Purkinje cell (primary cell): ENCODE measurements at places on chromosomes 16 and 17. TPM values are rescaled to one million over a fixed set of nuclear protein-coding genes. Genes with fewer than 3 reads are reported as not detected.

SYNRG gene
- polyA plus RNA-seq = 8.9 and 10.9 TPM in 2 replicates

SOCS7 gene
- 1.2 and 1.3 TPM in 2 replicates for polyA plus RNA-seq

C16orf96 gene
- polyA plus RNA-seq = not detected in 2 replicates

PLLP gene
- polyA plus RNA-seq = 0.55 and 1.4 TPM in 2 replicates

CCDC182 gene
- not detected in 2 replicates for polyA plus RNA-seq

CCL4L2 gene
- polyA plus RNA-seq = 1.2 TPM in 1 of 2 replicates, not detected in the other

DOC2A gene
- polyA plus RNA-seq = 2.3 and 11.0 TPM in 2 replicates

CDH8 gene
- polyA plus RNA-seq = 20.0 and 20.9 TPM in 2 replicates

SLFN12 gene
- 0.36 TPM in 1 of 2 replicates, not detected in the other for polyA plus RNA-seq

PPM1E gene
- 0.43 and 4.2 TPM in 2 replicates for polyA plus RNA-seq

PLCD3 gene
- 0.31 and 0.71 TPM in 2 replicates for polyA plus RNA-seq

C16orf82 gene
- polyA plus RNA-seq = not detected in 2 replicates

SCIMP gene
- not detected in 2 replicates for polyA plus RNA-seq

CARD14 gene
- 0.66 TPM in 1 of 2 replicates, not detected in the other for polyA plus RNA-seq

DHRS7C gene
- not detected in 2 replicates for polyA plus RNA-seq

ANKRD40CL gene
- not detected in 2 replicates for polyA plus RNA-seq

GNG13 gene
- 2,278 and 2,470 TPM in 2 replicates for polyA plus RNA-seq

KRT27 gene
- not detected in 2 replicates for polyA plus RNA-seq

AIPL1 gene
- polyA plus RNA-seq = not detected in 2 replicates

TBC1D26 gene
- polyA plus RNA-seq = not detected in 2 replicates

NOTUM gene
- not detected in 2 replicates for polyA plus RNA-seq

P2RX5 gene
- polyA plus RNA-seq = 36.8 and 43.3 TPM in 2 replicates

CDR2 gene
- 5.1 and 10.4 TPM in 2 replicates for polyA plus RNA-seq

GSG1L gene
- polyA plus RNA-seq = 0.16 TPM in 1 of 2 replicates, not detected in the other

CNGB1 gene
- not detected in 2 replicates for polyA plus RNA-seq

KRTAP17-1 gene
- polyA plus RNA-seq = not detected in 2 replicates

CLEC10A gene
- not detected in 2 replicates for polyA plus RNA-seq

EFCAB5 gene
- polyA plus RNA-seq = 0.51 TPM in 1 of 2 replicates, not detected in the other

GP1BA gene
- 0.31 and 0.38 TPM in 2 replicates for polyA plus RNA-seq

NPIPB13 gene
- polyA plus RNA-seq = 0.17 and 0.21 TPM in 2 replicates

KIF1C gene
- polyA plus RNA-seq = 0.38 TPM in 1 of 2 replicates, not detected in the other

CSF3 gene
- polyA plus RNA-seq = not detected in 2 replicates

CD300H gene
- polyA plus RNA-seq = not detected in 2 replicates

ABCC12 gene
- 20.7 and 22.3 TPM in 2 replicates for polyA plus RNA-seq

C16orf89 gene
- 3.8 and 5.6 TPM in 2 replicates for polyA plus RNA-seq

TNFRSF13B gene
- polyA plus RNA-seq = not detected in 2 replicates

GPT2 gene
- 7.0 and 14.0 TPM in 2 replicates for polyA plus RNA-seq

CDRT15L2 gene
- polyA plus RNA-seq = 0.77 TPM in 1 of 2 replicates, not detected in the other

OTOP2 gene
- 0.27 TPM in 1 of 2 replicates, not detected in the other for polyA plus RNA-seq

NUPR1 gene
- 3.3 and 5.8 TPM in 2 replicates for polyA plus RNA-seq

TMEM114 gene
- polyA plus RNA-seq = not detected in 2 replicates

KRTAP3-1 gene
- not detected in 2 replicates for polyA plus RNA-seq

NPIPA2 gene
- 1.1 and 3.8 TPM in 2 replicates for polyA plus RNA-seq

DHX58 gene
- 27.4 and 68.3 TPM in 2 replicates for polyA plus RNA-seq

DRC3 gene
- polyA plus RNA-seq = 1.4 TPM in 1 of 2 replicates, not detected in the other
